ENCODE measurements at places on chromosomes 4 and X.
A peak's percentile ranks its signal among the peaks of the same experiment; 100 is the strongest.

- DNase-seq: no peak
Observed at GRCh38 chr4:78100060-78100459, 42.9 kb downstream of the FRAS1 start.

DNA sequence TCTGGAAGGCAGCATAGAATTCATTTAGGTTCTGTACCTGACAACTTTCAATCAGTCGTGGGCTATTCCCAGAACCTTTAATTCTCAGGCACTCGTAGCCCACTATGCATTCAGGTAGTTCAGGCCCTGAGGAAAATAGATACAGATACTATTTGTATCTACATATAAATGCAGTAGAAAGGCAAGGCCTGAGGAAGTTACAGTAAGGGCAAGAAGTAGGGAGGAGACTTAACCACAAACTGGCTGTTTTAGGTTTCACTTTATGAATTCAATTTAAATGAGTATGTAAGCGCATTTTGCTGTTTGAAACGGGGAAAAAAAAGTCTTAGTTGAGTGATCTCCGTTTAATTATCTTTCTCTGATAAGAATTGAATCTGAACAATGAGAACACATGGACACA is 529.4 kb upstream of the ATOH1 start:
- DNase-seq: no peak

GRCh38 chr4:7817877-7818398 is 121.7 kb downstream of the AFAP1 start:
- DNase-seq: no peak

- no peak for DNase-seq
Observed at GRCh38 chr4:74424111-74424510, 20.8 kb upstream of the AREG start.

- no peak for DNase-seq
Observed at GRCh38 chr4:38663090-38663800, 754 bp upstream of the KLF3 start.

DNA sequence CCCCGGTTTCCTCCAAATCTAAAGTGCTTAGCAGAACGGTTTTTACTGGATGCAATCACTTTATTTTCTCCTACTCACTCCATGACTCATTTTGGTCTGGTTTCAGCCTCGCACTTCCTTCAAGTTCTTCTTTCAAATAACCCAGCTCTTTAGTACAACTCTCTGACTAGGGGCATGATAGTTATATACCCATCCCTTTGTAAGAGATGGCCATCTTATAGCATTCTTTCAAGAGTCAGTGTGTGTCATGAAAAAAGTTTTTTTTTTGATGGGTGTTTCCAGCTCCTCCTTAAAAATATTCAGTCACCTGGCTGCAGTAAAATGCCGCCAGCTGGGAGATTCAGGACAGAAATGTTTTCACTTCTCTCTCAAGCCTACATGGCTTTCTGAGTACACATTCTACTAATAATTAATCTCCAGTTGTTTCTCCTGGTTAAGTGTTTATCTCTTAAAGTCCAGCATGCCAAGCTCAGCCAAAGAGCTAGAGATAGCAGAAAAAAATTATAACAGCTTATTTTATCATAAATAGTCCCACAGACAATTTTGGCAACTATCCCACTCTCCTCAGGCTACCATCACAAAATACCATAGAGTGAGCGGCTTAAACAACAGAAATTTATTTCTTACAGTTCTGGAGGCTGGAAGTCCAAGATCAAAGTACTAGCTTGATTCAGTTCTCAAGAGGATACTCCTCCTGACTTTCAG is 139.3 kb downstream of the GASK1B start:
- DNase-seq: no peak

- DNase-seq: no peak
Observed at GRCh38 chr4:24328310-24328709, 256.0 kb downstream of the DHX15 start.

DNA sequence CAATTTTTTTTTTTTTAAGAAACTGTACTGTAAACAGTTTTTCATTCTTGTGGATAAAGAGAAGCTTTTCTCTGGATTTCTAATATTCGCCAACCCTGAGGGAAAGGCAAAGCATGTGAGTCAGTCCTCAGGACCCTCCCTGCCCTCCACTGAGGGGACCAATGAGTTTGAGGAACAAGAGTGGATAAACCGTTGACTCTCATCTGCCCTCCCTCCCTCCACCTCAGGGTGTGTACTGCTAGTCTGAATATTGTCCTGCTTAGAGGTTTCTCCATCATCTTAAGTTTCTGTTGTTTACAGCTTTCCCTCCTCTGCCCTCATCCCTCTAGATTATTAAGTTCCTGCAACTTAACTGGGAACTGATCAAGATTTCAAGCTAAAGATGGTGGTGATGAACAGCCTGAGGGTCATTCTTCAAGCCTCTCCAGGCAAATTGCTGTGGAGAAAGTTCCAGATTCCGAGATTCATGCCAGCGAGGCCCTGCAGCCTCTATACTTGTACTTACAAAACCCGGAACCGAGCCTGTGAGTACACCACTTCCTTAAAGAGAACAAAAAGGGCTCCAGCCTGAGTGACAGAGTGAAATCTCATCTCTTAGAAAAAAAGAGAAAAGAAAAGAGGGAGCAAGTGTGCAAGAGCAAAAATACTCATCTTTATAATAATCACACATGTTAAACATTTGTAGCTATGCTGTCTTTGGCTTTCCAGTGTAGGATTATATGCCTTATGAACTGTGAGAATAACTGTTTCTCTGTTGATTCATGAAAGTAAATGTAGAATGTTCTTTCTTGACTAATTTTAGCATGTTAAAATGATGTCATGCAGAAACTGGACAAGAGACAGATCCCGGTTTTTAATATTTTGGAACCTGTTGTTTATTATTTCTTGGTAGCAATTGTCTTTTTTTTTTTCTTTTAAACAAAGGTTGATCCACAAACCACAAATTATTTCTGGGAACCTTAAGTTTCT is 11.9 kb downstream of the CA5B start:
- DNase-seq: peak; percentile 39

DNA sequence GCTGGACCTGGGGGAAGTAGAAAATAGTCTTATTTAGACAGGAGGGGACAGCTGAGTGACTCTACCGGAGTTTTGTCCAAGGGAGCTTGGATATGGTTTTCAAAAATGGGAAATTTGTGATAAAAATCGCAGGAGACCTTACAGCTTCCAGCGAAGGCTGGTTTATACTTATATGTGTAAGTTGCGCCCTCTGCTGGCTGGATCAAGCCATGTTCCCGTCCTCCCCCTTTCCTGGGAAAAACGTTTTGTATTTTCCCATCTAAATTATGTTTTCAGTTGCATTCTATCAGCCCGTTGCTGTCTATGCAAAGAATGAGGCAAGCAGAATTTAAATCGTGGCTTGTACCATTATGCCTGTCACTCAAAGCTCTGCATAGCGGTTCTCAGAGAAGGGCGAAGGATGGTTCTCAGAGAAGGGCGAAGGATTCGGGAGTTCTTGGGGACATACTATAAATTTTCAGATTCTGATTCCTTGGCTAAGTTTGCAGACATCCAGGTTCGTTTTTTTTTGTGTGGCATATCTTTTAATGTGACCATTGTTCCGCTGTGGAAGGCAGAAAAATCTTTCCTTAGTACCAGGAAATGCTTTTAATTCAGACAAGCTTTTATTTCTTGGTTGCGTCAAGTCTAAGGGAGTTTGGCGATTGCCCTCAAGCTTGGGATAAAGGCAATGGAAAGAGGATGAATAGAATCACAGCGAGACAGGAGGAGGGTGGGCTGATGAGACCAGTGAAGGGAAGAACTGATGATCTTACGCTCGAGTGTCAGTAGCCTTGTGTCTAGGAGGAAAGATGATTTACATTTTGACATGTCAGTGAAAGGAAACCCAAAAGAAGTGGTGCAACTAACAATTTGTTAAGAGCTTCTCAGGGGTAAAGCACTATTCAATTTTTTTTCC is 128.5 kb upstream of the ARX start:
- peak; percentile 22 for DNase-seq

DNA sequence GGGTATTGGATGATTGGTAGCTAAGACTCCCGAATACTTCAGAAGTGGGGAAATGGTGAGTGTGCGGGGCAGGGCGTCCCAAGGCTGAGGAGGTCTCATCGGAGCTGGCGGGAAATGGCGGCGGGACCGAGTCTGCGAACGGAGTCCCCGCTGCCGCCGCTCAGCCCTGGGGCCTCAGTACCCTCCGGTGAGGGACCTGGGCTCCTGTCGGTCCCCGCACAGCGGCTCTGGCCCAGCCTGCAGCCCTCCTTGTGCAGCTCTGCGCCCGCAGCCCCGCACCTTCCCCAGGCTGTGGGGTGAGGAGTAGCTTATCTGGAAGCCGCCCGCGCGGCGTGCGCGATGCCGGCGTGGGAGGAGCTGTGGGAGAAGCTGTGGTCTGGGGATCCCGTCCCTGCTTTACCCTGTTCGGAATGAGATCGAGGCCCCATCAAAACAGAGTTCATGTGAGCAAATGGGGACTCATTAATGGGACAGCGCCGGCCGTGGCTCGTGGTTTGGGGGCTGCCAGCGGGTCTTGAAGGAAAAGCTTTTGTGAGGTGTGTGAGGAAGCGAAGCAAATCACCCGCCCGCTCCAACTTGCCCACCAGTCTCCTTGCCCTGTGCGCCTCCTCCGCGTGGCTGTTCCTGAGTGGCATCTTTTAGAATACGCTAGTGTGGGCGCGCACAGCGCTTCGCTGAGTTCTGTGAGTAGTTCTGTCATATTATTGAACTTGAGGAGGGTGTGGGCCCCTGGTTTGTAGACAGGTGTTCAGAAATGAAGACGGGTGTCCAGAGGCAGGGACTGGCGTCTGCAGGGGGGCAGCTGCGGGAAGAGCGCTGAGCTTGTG is 531 bp downstream of the ZNF141 start:
- no peak for DNase-seq

DNA sequence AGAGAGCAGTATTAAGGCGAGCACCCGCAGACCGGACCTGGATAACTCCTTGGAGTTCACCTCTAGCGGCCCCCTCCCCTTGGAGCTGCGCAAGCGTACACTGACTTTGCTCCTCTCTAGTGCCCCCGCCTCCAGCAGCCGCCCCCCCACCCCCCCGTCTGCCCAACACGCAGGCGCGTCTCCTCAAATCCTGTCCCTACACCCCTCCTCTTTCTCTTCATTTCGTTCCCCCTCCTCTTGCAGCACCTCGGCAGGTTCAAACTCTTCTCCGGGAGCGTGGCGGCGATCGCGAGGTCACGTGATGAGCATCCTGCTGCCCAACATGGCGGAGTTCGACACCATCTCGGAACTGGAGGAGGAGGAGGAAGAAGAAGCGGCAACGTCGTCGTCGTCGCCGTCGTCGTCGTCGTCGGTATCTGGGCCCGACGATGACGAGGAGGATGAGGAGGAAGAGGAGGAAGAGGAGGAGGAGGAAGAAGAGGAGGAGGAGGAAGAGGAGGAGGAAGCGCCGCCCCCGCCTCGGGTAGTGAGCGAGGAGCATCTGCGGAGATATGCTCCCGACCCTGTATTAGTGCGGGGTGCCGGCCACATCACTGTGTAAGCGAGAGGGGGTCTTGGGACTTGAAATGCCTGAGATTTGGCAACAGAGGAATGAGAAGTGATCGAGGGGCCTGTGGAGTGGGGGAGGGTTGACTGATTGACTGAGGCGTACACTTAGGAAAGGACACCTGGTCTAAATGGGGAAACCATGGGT is at the start of gene CHIC1:
TSS of gene CHIC1 (plus strand) at position 214 of the 754 bp plus-strand sequence. CDS start at position 302, 88 bp downstream.
- peak; percentile 72 for DNase-seq

GRCh38 chrX:136464589-136464988 is 23.2 kb upstream of the BRS3 start:
- no peak for DNase-seq

DNA sequence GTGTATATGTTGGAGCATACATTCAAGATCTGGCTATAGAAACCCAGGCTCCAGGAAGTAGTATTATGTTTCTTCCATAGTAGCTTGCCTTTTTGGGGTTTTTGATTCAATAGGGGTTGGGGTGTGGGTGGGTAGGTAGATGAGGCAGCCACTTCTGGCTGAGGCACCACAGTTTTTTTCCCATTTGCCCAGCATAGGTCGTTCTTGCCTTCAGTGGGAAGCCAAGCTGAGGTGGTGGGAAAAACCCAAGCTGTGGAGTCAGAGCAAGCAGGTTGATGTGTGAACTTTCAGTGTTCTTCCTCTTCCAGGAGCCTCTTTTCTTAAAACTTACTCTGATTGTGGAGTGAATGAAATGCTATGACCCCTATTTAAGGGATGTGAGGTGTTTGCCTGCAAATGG is 67.0 kb upstream of the RPS6KA3 start:
- DNase-seq: no peak

DNA sequence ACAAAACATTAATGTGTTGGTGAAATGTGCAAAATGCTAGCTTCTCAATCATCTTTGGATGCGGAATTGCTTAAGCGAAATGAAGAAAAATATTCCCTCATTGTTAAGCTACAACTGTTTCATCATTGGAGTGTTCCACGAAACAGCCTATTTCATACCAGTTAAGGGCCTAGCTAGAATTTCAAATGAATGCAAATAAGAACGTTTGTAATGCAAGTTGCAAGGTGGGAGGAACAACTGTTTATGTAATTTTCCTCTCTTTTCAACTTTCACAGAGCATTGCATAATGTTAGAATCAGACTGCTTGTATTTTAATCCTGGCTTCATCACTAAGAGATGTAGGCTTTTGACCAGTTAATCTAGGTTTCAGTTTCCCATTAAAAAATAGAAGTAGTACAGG is 480.1 kb downstream of the IL1RAPL1 start:
- DNase-seq: no peak

DNA sequence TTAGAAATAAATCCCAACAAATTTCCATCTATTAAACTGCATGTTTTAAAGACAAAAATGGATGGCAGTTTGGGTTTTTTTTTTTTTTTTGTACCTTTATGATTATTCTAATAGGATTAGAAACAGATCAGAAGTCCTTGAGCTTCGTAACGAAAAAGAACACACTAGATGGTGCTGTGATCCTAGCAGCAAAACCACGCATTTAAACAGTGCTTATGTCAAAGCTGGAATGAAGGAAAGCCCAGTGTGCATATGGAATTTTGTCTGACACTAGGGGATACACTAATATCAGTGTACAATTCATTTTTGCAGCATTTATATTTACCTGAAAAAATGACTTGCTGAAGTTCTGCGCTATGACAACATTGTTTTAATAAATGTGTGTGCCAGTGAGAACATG is 229.1 kb downstream of the VEGFC start:
- no peak for DNase-seq

GRCh38 chr4:185566425-185566824 is 31.1 kb upstream of the PDLIM3 start:
- peak; percentile 23 for DNase-seq

GRCh38 chrX:17682259-17682658 is 55.0 kb upstream of the SCML1 start:
- peak; percentile 17 for DNase-seq

GRCh38 chr4:36702245-36702644 is 420.8 kb downstream of the DTHD1 start:
- no peak for DNase-seq

- no peak for DNase-seq
Observed at GRCh38 chr4:73740353-73740778, at the start of gene CXCL8. CXCL8 (plus strand) TSS chr4:73740569; CDS start chr4:73740659, 90 bp downstream.

DNA sequence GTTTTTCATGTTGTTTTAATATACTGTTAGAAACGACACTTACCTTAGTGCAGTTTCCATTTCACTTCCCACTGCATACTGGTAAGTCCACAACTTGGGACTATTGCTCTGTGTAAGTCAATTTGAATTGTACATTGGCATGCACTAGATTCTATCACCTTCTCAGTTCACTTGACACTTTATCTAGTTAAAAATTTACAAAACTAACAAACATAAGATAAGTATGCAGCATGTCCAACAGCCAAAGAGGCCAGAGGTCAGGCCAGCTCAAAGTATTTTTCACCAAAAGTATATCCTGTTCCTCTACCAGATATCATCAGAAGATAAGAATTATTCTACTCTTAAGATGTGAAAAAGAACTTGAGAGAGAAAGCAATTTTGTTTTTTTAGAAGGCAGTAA is 75.9 kb downstream of the QRFPR start:
- DNase-seq: no peak

GRCh38 chr4:15186149-15186548 is 183.9 kb downstream of the CPEB2 start:
- no peak for DNase-seq

GRCh38 chr4:57064811-57065711 is 45.1 kb downstream of the IGFBP7 start:
- no peak for DNase-seq

Measured in activated CD4-positive, alpha-beta memory T cell treated with anti-CD3 and anti-CD28 coated beads, Interleukin-2, amount 10 ng/mL, durations not matched to agents 7 days and 5 days (primary cell).